ENCODE measurements at places on chromosomes 3 and 15. TPM values are rescaled to one million over a fixed set of nuclear protein-coding genes. Genes with fewer than 3 reads are reported as not detected.

Gene TRAIP
- total RNA-seq = 10.8 TPM

Gene IL20RB
- 1.0 TPM for total RNA-seq

Gene ARGFX
- not detected for total RNA-seq

Gene PGBD4
- total RNA-seq = 1.2 TPM

Gene SCN11A
- total RNA-seq = not detected

Gene IL12A
- 1.5 TPM for total RNA-seq

Gene PPM1L
- total RNA-seq = 0.91 TPM

Gene PRSS50
- not detected for total RNA-seq

Gene MESP2
- 0.24 TPM for total RNA-seq

Gene LRRC3B
- not detected for total RNA-seq

Gene PRR20G
- total RNA-seq = 1.1 TPM

Gene CCDC191
- total RNA-seq = 1.4 TPM

Gene MYRIP
- not detected for total RNA-seq

Gene TMEM108
- total RNA-seq = not detected

Gene TICRR
- total RNA-seq = 11.9 TPM

Gene DUT
- 113 TPM for total RNA-seq

Gene TMEM207
- not detected for total RNA-seq

Gene METTL6
- total RNA-seq = 24.8 TPM

Gene SNTN
- not detected for total RNA-seq

Gene ASB14
- total RNA-seq = not detected

Gene CORO2B
- 3.0 TPM for total RNA-seq

Gene WNT7A
- 0.03 TPM for total RNA-seq

Gene RPL35A
- 1,105 TPM for total RNA-seq

Gene EOMES
- 0.63 TPM for total RNA-seq

Gene POLG
- total RNA-seq = 58.1 TPM

Gene GOLGA8K
- total RNA-seq = 0.60 TPM

Measured in A549 treated with Hydrocortisone at 1 μM for 4 hours (cell line).